ENCODE measurements at places on chromosomes 2 and 18. TPM values are rescaled to one million over a fixed set of nuclear protein-coding genes. Genes with fewer than 3 reads are reported as not detected.

MPV17 gene
- 103 TPM for total RNA-seq

LYPD6 gene
- total RNA-seq: 1.1 TPM

WDR75 gene
- 33.5 TPM for total RNA-seq

VRK2 gene
- total RNA-seq: 24.6 TPM

COL4A3 gene
- not detected for total RNA-seq

GPBAR1 gene
- total RNA-seq: 0.35 TPM

CYS1 gene
- total RNA-seq: 1.1 TPM

CHST9 gene
- total RNA-seq: not detected

SMYD1 gene
- not detected for total RNA-seq

EGR4 gene
- total RNA-seq: not detected

MERTK gene
- total RNA-seq: 10.3 TPM

DAW1 gene
- 0.58 TPM for total RNA-seq

Measured in glomerular endothelial cell (primary cell).